Coronary artery (tissue), 2 donors: ENCODE measurements at places on chromosomes 12 and 14.

DNA sequence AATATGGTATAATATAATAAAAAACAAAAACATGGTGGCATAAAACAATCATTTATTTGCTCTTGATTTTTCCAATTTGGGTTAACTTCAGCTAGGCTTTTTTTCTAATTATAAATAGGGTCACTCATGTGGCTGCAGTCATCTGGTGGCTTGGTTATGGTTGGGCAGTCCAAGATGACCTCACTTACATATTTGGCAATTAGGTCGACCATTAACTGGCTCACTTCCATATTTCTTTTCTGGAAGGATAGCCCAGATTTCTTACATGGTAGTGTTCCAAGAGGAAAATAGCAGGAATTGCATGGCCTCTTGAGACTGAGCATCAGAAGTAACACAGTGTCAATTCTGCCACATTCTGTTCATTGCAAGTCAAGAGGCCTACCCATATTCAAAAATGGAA, 153.4 kb downstream of the FUT8 start:
- no peak for DNase-seq

GRCh38 chr12:74889073-74889472, 320.6 kb downstream of the KCNC2 start:
- DNase-seq = no peak

GRCh38 chr12:101939856-101940265, 62.5 kb downstream of the DRAM1 start:
- no peak for DNase-seq

GRCh38 chr14:70884595-70885342, 22.5 kb upstream of the PCNX1 start:
- DNase-seq = no peak

DNA sequence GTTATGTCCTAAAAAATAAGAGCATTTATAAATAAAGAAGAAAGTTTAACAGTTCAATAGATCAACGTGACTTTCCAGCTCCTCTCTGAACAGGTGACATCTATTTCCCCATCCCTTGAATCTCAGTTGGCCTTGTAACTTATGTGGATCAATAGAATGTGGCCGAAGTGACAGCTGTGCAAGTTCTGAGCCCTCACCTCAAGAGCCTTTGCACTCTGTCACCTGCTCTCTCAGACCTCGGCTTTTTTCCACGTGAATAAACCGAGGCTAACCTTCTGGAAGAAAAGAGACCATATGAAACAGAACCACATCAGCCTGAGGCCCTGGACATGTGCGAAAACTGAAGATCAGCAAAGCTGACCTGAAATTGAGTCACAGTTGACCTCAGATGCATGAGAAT, 253.0 kb downstream of the DAD1 start:
- DNase-seq = no peak

GRCh38 chr14:55327179-55327578, 56.0 kb downstream of the FBXO34 start:
- DNase-seq = no peak

- DNase-seq = no peak
Measured at GRCh38 chr12:77979597-77980250, 149.0 kb downstream of the NAV3 start.

DNA sequence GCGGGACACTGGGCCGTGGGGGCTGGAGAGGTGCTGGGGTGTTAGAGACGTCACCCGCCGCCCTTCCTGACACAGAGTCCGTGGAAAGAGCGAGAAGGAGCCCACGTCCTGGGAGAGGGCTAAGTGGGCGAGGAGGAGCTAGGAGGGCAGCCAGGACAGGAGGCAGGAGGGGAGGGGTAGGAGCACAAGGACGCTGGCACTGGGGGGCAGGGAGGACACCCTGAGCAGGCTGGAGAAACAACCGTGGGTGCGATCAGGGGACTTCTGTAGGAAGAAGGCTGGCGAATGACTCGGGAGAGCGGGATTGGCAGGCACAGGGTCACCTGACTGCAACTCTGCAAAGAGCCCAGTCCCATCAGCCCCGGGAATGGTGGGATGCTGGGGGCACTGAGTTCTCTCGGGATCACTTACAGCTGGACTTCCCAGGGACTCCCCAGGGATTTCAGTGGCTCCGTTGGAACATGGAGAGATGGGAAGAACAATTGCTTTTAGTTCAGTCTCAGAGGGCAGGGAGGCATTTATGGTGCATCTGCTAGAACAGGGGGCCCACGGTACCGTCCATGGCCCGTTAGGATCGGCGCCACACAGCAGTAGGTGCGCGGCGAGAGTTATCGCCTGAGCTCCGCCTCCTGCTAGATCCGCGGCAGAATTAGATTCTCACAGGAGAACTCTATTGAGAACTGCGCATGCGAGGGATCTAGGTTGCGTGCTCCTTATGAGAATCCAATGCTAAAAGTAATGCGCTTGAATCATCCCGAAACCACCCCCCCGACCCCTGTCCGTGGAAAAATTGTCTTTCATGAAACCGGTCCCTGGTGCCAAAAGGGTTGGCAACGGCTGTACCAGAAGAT, 24.3 kb downstream of the UBR7 start:
- no peak for DNase-seq

- peak; percentile 76 for DNase-seq
Measured at GRCh38 chr14:31090883-31091764, 64.9 kb upstream of the STRN3 start.

DNA sequence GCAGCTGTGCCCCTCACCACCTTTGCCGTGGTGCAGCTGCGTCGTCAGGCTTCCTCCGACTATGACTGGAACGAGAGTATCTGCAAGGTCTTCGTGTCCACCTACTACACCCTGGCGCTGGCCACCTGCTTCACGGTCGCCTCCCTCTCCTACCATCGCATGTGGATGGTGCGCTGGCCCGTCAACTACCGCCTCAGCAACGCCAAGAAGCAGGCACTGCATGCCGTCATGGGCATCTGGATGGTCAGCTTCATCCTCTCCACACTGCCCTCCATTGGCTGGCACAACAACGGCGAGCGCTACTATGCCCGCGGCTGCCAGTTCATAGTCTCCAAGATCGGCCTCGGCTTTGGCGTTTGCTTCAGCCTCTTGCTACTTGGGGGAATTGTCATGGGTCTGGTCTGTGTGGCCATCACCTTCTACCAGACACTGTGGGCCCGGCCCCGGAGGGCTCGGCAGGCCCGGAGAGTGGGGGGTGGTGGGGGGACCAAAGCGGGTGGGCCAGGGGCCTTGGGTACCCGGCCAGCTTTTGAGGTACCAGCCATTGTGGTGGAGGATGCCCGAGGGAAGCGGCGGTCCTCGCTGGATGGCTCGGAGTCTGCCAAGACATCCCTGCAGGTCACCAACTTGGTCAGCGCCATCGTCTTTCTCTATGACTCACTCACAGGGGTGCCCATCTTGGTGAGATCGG, 2.6 kb downstream of the GPR162 start:
- DNase-seq = no peak

DNA sequence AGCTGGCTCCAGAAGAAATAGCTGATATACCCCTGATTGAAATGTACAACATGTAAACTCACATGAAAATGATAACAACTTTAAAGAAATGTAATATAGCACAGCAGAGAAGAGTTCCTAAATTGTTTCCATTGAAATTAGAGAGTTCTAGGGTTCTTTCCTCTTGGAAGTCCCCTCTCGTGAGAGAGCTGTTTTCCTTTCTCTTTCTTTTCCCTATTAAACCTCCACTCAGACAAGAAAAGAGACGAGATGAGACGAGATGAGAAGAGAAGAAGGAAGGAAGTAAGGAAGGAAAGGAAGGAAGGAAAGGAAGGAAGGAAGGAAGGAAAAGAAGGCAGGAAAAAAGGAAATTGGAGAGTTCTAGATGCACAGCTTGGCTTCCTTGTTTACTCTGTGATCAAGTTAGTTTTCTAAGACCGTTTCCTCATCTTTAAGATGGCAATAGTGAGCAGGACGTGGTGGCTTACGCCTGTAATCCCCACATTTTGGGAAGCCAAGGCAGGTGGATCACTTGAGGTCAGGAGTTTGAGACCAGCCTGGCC, 11.9 kb downstream of the DRAM1 start:
- DNase-seq = no peak

DNA sequence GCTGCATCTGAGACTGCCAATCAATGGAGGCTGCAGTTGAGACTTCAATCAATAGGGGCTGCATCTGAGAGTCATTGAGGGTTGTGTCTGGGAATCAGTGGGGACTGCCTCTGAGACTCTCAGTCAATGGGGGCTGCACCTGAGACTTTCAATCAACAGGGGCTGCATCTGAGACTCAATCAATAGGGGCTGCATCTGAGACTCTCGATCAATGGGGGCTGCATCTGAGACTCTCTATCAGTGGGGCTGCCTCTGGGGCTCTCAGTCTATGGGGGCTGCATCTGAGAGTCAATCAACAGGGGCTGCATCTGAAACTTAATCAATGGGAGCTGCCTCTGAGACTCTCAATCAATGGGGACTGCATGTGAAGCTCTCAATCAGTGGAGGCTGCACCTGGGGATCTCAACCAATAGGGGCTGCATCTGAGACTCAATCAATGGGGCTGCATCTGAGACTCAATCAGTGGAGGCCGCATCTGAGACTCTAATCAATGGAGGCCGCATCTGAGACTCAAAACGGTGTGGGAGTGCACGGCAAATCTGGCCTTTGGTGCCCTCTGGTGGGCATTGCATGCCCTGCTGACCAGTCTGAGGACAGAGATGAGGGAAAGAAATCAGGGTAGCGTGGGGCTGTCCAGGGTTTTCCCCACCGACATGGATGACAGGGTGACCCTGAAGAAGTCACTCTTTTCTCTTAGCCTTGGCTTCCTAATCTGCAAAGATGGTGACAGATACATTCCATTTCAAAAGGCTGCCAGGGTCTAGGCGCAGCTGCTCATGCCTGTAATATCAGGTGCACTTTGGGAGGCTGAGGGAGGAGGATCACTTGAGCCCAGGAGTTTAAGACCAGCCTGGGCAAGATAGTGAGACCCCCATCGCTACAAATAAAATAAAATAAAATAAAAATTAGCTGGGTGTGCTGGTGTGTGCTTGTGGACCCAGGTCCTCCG, 41.3 kb upstream of the EIF5 start:
- no peak for DNase-seq

GRCh38 chr14:32623300-32624093, 294.4 kb downstream of the AKAP6 start:
- no peak for DNase-seq

- no peak for DNase-seq
Measured at GRCh38 chr12:52837781-52838608, 3.9 kb upstream of the KRT79 start.

DNA sequence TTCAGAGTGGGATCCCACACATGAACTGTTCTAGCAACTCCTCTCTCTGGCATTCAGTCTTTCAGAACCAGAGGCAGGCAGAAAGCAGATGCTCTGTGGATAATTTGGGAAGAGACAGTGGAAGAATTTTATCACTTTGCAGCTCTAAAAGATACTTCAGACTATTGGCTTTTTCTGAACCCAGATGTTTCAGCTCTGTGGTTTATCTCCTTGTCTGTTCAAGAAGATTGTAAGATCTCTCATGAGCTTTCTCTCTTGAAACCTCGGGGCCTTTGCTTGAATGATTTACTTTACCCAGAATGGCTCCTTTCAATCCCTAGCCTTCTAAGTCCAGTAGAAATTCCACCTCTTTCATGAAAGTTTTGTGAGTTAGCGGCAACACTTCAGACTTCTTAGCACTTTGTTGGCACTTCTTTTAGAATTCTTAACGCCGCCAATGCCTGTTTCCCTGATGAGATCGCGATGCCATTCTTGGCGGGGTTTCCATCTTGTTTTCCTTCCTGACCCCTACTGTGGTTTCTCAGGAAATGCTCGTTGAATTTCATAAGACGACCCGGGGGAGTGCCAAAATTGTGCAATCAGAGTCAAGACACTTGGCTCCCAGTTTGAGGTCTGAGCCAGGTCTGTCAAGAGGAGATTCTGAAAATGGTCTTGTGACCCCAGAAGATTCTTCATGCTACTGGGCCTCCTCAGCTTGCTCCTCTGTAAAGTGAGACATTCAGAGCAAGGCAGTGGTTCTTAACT, 107.0 kb upstream of the PRICKLE1 start:
- peak; percentile 80 for DNase-seq

DNA sequence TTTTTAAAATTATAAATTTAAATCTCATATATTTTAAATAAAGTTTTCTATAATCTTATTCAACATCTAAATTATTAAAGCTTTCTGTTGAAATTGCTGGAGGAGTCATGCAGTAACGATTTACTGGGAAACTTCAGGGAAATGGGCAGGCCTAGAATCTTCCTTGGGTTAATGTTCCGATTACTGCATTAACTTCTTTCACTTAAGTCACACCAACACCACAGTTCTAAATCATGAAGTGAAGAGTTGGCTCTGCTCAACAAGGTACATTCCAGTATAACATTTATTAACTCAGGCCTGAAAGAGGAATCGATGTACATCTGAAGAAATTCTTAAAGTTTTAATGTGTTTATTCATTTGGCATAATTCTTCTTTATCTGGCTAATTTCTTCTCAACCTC, 244.3 kb downstream of the CCER1 start:
- DNase-seq = no peak

DNA sequence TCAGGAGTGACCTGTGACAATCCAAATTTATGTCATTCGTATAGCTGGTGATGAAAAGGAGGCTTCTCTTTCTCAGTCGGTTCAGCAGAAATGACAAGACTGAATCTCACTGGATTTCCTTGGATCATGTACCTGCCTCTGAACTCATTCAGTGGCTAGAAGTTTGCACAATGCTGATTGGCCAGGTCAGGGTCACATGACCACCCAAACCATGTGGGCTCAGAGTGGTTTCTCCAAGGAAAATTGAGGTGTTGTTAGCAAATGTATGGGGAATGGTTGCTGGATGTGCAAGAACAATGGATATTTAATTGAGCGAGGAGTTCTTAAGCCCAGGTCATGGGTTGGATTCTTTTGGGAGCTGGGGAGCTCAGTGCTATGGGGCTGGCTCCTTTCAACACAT, 227.5 kb downstream of the AACS start:
- no peak for DNase-seq

DNA sequence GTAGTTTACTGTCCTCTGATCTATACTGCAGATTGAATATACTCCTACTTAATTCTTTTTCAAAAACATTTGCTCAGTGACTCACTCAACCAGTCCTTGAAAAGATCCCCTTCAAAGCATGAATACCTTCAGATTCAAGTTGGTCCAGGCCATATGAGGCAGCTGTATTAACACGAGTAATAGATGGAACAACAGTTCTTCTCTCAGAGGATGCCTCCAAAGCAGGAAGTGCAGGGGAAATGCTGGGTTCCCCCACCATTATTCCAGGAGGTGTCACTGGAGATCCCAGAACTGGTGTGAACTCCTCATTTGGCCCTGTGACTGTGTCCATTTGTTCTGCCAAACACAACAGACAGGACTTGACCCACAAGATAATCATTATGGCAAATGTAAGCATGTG, 20.6 kb downstream of the ARMH4 start:
- no peak for DNase-seq

DNA sequence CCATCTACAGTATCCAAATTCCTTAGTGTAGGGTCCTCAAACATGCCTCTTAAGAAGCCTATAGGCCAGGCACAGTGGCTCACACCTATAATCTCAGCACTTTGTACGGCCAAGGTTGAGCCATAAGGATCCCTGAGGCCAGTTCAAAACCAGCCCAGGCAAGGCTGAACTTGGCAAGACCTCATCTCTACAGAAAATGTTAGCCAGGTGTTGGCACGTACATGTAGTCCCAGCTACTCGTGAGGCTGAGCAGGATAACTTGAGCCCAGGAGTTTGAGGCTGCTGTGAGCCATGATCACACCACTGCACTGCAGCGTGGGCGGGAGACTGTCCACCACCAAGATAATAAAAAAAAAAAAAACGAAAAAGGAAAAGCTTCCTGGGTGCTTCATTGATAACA, 6.8 kb downstream of the CCDC59 start:
- DNase-seq = no peak

- no peak for DNase-seq
Measured at GRCh38 chr14:67491285-67491684, 2.8 kb upstream of the TMEM229B start.

- no peak for DNase-seq
Measured at GRCh38 chr12:79055926-79056674, 191.5 kb downstream of the SYT1 start.

- no peak for DNase-seq
Measured at GRCh38 chr12:89787763-89788162, 79.1 kb upstream of the ATP2B1 start.
